ENCODE measurements at places on chromosomes 4 and X.

GRCh38 chr4:19915276-19915675 lies 336.4 kb upstream of the SLIT2 start:
- no peak for DNase-seq

GRCh38 chr4:53963781-53964180 lies 100.6 kb downstream of the CHIC2 start:
- DNase-seq, result no peak

DNA sequence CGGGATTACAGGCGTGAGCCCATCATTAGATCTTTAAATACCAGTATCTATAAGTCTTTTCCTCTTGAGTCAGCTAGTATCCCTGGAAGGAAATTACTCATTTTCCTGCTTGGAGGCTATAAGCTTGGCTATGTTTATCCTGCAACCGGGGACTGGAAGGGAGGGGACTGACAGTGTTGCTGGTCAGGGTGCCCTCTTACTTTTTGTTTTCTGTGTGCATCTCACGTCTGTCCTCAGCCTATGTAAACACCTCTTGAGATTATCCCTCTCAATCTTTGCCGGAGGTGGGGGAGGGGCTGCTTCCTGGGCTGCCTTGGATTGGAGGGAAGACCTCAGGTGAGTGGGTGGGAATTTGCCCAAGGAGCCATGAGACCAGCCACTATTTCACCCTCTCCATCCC lies 37.0 kb downstream of the HTT start:
- DNase-seq, result peak; percentile 20

DNA sequence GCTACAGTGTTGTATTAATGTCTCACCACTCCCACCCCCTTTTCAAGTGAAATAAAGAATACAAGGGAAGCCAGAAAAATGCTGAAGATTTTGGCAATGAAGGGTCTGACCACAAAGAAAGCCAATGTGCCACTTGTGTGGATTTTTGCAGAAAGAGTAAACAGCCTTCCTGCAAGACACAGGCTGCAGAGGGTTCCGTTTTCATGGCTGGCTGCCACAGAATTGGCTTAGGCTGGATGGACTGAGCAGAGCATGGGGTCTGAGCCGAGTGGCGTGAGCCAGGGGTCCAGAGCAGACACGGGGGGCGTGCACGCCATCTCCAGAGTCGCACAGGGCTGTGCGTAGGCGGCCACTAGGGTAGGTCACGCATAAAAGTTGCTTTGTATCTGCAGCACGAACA lies 69.2 kb downstream of the MTNR1A start:
- no peak for DNase-seq

GRCh38 chr4:139962130-139962684 lies 191.8 kb downstream of the MAML3 start:
- no peak for DNase-seq

DNA sequence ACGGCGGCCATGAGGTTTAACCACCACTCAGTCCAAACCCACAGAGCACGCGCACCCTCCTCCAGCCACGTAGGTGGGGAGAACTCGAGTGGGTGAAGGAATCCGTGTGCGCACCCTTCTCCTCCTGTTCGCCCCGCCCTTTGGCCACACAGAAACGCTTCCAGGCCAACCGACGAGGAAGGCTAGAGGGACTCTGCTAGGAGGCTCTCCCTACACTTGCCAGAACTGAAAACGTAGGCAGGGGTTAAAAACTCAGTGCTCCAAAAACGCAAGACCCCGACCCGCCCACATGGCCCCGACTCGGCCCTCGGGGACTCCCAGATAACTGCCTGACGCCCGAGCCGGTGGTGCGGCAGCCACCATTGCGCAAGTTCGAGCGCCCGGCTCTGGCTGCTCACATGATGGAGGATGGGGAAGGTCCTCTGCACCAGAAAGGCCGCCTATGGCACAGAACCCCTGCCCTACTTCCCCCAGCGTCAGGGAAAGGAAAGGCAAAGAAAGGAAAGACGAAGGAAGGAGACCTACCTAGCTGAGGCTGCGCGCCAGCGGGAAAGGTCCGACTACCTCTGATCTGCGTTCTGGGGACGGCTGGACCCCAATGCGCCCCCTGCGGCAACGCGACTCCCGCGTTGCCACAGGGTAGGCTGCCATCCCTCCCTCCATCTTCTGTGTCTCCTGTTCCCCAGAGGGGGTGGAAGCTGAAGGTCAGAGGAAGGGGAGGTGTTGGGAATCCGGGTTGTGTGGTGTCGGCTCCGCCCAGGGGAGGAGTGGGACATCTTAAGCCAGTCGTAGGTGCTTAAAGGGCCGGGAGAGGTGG lies 201.9 kb upstream of the AGTR2 start:
- no peak for DNase-seq

GRCh38 chr4:71568131-71568530 lies 215.7 kb downstream of the GC start:
- DNase-seq, result no peak

GRCh38 chr4:106854569-106855351 lies 181.4 kb downstream of the DKK2 start:
- no peak for DNase-seq

DNA sequence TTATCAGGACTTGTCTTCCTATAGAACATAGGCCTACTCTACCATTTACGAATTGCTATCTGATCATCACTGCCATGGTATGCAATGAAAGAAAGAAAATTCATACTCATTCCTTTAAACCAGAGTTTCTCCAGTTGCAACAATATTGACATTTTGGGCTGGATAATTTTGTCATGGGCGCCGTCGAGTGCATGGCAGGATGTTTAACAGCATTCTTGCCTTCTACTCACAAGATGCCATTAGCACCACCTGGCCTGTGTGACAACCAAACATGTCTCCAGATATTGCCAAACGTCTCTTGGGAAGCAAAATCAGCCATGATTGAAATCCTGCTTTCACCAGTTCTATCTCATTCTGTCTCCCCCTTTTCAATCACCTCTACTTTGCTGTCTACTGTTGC lies 63.6 kb upstream of the ARHGAP24 start:
- DNase-seq, result no peak

DNA sequence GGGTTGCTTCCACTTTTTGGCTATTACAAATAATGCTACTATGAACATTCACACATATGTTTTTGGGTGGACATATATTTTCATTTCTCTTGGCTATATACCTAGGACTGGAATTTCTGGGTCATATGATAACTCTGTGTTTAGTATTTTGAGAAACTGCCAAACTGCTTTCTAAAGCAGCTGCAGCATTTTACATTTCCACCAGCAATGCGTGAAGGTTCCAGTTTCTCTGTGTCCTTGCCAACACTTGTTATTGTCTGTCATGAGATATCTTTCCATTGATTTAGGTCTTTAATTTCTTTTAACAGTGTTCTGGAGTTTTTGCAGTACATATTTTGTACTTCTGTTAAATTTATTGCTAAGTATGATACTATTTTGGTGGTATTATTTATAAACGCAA lies 48.3 kb downstream of the CLCN5 start:
- no peak for DNase-seq

DNA sequence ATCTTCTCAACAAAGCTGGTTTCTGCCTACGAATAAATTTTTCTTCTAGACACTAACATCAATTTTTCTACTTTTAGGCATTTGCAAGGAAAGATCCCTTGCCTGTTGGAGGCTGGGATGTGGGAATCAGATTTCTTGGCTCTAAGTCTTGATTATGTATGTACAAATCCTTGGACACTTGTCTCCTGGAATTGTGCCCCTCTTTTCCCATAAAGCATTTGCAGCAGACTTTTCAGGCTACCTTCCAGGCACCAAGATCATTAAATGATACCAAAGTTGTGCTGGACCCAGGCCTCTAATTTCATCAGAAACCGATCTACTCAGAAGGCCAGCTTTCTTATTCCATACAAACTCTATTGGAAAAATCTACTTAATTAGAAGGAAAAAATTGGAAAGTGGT lies 339.5 kb upstream of the DIPK2B start:
- no peak for DNase-seq

DNA sequence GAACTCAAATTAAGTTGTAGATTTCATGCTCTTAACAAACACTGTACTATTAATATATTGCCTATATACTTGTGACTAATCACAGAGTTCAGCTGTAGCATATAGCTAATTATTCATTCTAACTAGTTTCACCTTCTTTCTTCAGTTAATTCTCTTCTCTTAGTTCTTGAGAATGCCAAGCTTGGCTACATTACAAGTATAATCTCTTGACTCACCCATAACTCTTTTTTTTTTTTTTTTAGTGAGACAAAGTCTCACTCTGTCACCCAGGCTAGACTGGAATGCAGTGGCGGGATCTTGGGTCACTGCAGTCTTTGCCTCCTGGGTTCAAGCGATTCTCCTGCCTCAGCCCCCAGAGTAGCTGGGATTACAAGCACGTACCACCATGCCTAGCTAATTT lies 5.4 kb downstream of the KLHL5 start:
- no peak for DNase-seq

GRCh38 chr4:85929961-85930665 lies 429.7 kb downstream of the MAPK10 start:
- no peak for DNase-seq

GRCh38 chrX:23952984-23953907 lies 45.4 kb downstream of the CXorf58 start:
- DNase-seq, result no peak

DNA sequence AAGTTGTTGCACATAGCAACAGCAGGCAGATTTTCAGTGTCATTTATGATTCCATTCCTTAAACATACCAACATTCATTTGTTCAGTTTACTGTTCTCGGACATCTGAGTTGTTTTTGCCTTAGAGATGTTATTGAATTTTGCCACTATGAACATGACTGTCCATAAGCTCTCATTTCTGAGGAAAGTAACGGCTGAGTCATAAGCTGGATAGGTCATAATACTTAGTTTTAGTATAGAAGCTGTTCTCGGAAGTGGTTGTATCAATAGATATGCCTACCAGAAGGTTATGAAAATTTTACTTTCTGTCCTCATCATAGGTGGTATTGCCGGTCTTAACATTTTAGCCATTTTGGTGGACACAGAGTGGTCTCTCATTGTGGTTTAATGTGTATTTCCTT lies 157.1 kb upstream of the CLNK start:
- no peak for DNase-seq

DNA sequence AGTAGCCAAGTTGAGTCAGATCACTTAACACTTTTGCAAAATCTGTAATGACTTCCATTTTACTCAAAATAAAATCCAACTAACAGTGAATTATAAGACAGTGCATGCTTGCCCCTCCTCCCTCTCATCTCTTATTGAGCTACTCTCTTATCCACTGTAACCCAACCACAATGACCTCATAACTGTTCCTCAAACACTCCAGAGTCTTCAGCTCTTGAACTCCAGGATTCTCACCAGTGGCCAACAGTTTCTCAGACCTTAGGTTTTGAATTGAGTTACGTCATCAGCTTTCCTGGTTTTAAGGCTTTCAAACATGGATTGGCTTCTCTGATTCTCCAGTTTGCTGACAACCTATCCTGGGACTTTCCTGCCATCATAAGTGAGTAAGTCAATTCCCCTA lies 938.3 kb downstream of the RAB28 start:
- no peak for DNase-seq

DNA sequence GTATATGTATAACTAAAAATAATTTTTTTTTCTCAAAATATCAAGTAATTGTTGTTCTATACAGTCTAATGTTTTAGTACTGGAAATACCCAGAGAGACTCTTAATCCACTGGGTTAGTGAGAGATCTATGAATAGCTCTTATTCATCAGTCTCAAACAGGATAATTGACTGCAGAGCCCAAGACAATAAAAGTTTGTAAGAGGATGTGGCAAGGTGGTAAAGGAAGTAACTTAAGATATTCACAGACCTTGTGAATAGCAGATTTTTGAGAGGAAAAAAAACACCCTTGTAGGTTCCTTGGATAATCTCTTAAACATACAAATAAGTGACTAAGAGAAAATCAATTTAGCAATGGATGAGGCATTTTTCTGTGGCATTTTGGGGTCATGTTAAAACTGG lies 210.9 kb upstream of the FAM241A start:
- DNase-seq, result no peak

Measured in amniotic stem cell (primary cell).